ENCODE measurements at places on chromosomes 3 and 15.

DNA sequence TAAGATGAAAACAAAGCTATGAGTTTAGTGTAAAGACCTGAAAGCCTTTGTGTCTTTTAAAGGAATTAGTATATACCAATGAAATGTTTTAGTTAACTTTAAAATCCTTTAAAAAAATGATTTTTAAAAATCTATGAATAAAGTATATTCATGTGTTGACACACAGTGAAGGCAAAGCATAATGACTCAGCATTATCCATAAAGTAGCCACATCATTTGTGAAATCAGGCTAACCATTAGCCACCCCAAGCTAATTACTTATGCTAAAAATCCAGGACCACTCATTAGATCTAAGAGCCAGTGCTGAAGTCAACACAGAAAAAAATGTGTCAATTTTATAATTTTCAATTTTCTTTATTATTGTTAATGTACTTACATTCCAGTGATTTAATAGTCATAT, 310.2 kb downstream of the TBC1D5 start:
- DNase-seq = no peak

DNA sequence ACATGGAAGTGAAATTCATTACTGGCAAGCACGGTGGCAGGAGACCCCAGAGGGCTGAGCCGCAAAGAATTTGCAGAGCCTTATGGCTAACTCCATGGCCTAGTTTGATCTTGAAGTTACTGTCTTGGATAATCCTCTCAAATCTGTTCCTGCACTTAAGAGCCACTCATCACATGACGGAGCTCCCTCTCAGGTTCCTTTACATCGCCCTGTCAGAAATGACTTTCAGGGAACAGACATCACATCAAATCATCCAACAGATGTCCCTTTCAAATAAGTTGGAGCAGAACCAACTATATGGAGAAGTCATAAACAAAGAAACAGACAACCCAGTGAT, 328.8 kb upstream of the THBS1 start:
- no peak for DNase-seq

DNA sequence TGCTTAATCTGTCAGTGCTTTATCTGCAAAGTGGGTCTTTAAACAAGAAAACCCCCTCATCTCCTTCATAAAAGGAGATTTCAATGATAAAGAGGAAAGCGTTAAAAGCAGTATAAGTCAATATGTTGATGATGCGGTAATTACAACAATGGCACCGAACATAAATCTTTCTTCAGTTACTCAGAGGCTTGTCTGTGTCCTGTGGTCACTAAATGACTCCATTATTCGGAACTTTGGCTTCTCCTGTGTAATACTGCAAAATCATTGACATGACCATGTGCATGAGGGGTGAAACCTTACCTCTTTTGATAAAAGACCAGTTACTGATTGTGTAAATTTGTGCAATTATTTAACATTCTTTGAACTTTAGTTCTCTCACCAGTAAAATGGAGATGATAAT, 4.8 kb upstream of the USP3 start:
- DNase-seq = no peak

GRCh38 chr3:66153481-66154443, 67.0 kb upstream of the SLC25A26 start:
- no peak for DNase-seq

DNA sequence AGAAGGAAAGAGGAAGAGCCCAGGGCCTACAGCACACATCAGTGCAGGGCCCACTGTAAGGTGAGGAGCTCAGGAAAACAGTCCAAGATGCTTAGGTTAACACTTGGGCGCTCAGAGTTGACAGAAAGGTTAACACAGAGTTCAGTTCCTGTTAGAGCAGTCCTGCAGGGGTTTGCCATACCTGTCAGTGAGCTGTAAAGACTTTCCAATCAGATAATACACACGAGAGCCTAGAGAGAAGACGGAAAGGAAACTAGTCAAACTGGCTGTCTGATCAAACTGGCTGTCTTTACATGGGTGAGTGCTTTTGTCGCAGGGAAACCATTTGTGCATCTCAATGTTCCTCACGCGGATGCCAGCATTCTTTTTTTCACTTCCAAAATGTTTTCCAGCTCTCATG, 61.4 kb upstream of the ARHGEF26 start:
- no peak for DNase-seq

- peak; percentile 33 for DNase-seq
Measured at GRCh38 chr3:184134746-184135148, 411 bp upstream of the EIF2B5 start.

- no peak for DNase-seq
Measured at GRCh38 chr15:94951538-94951937, 720.2 kb downstream of the MCTP2 start.

- DNase-seq = no peak
Measured at GRCh38 chr15:71042356-71042922, 72.8 kb upstream of the THSD4 start.

- DNase-seq = peak; percentile 71
Measured at GRCh38 chr3:48507256-48508061, 3.5 kb upstream of the SHISA5 start.

- DNase-seq = no peak
Measured at GRCh38 chr15:57565311-57565710, 26.4 kb upstream of the MYZAP start.

DNA sequence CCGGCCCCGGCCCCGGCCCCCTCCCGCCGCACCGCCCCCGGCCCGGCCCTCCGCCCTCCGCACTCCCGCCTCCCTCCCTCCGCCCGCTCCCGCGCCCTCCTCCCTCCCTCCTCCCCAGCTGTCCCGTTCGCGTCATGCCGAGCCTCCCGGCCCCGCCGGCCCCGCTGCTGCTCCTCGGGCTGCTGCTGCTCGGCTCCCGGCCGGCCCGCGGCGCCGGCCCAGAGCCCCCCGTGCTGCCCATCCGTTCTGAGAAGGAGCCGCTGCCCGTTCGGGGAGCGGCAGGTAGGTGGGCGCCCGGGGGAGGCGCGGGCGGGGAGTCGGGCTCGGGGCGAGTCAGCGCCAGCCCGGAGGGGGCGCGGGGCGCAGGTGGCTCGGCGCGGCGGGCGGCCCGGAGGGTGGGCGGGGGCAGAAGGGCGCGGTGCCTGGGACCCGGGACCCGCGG, 352 bp downstream of the CHRD start:
- no peak for DNase-seq

- peak; percentile 99 for DNase-seq
Measured at GRCh38 chr15:78065284-78065872, 12.1 kb downstream of the TBC1D2B start.

DNA sequence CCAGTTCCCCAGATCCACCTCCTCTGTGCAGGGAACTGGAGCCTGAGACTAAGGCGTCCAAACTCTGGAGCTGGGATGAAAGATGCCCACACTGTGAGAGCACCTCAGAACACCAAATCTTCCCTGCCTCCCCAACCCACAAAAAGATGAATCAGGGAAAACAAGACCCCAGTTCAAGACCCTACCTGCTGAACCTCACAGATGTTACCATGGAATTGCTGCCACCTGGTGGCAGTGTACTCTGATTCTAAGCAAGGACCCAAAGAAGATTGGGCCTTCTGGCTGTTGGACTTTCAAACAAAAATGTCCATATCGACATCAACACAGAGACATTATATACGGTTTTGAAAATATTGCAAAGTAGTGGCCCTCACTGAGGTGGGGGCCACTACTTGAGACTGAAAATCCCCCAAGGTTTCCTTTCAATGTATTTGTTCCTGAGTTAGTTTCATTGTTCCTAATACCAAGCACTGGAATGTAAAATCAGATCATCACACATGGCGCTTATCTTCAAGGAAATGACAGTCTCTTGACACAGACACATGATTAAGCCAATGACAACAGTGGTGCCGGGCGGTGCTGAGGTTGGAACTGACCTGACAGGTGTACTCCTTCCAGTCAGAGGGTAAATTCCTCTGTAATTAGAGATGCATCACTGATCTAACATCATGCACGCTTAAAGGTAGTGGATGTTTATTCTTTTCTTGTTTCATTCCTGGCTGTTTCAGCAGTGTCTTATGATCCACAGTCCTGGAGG, 67.6 kb downstream of the SLC6A11 start:
- DNase-seq = no peak

GRCh38 chr15:95556866-95557225, 773.7 kb upstream of the NR2F2 start:
- no peak for DNase-seq

- no peak for DNase-seq
Measured at GRCh38 chr3:79385211-79385610, 382.6 kb downstream of the ROBO1 start.

DNA sequence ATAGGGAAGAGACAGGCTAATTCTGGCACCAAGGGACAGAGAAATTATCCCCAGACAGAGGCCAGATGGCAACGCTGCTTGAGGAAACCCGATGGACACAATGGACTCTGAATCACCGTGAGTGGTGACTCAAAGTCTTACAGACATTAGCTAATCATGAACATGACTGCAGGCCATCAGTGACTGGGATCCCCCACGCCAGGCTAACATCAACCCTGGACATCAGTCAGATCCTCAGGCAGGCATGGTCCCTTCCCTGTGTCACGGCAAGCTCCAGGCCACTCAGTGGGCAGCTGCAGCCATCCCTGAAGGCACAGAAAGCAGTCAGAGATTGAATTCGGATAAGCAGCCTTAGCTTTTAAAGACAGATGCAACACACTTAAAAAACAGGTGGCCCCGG, 23.8 kb upstream of the OXTR start:
- DNase-seq = no peak

- no peak for DNase-seq
Measured at GRCh38 chr3:71515636-71516365, 67.7 kb downstream of the FOXP1 start.

DNA sequence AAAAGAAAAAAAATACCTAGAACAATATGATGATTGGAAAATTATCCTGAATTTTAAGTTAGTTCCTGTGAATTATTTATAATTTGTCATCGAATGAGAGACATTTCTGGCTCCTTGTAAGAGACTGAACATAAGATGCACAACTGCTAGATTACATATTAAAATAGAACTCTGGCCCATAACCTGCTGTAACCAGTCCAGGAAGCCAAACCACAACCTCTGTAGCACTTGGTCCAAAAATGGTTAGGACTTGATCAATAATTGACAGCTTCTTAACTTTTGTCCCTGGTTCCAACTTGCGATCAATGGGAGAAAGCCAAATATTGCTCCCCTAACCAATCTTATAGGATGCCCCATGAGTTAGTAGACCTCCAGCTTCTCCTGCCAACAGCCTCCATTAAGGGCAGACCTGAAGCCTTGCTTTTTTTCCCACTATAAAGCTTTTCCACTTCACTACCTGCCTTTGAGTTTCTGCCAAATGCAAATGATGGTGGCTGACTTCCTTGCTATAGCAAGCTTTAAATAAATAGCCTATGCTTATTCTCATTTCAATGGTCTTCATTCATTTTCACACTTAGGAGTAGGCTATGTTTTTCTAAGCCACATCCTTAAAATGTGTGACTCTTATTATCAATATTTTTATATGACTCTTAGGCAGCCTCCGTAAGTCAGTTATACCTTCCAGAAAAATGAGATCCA, 224.0 kb upstream of the ARHGEF26 start:
- DNase-seq = no peak

DNA sequence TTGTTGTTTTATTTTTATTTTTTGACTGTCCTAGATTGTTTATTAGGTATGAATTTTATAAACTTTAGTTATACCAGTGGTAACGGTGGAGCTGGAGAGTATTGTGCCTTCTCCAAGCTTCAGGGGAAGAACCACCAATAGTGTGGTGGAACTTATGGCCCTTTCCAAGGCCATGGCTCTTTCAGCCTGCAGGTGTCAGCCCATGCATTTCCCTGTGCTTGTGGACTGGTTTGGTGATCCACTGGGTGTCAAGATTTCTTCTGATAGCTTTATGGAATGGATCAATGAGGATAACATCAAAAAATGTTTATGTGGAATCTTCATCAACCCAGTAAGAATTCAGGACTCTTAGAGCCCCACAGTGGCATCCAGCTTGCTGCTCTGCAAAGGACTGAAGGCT, 19.2 kb upstream of the SCAMP5 start:
- DNase-seq = no peak

DNA sequence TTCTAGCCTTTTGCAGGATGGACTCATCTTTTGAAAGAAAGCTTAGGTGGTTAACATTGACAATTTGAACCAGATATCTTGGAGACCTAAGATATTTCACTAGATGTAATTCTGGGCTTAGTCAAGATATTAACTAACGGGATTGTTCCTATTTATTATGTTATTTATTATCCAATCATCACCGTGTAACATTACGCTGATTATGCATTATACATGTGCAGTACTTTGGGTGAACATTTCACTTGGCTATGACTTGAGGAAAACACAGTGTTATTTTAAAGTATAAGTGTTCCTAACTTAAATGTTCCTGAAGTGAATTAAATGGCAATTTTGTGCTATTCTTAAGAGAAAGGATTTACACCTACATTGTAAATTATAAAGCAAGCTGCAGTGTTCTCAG, 574.5 kb upstream of the KCNMB2 start:
- no peak for DNase-seq

- DNase-seq = no peak
Measured at GRCh38 chr3:156332304-156332703, 211.9 kb downstream of the KCNAB1 start.

GRCh38 chr3:143090486-143090885, 29.1 kb upstream of the CHST2 start:
- no peak for DNase-seq

GRCh38 chr3:188624828-188625227, 470.9 kb downstream of the LPP start:
- no peak for DNase-seq

GRCh38 chr3:46871222-46871621, 6.3 kb upstream of the PTH1R start:
- DNase-seq = no peak

- DNase-seq = no peak
Measured at GRCh38 chr3:9314796-9315195, 48.1 kb upstream of the THUMPD3 start.

DNA sequence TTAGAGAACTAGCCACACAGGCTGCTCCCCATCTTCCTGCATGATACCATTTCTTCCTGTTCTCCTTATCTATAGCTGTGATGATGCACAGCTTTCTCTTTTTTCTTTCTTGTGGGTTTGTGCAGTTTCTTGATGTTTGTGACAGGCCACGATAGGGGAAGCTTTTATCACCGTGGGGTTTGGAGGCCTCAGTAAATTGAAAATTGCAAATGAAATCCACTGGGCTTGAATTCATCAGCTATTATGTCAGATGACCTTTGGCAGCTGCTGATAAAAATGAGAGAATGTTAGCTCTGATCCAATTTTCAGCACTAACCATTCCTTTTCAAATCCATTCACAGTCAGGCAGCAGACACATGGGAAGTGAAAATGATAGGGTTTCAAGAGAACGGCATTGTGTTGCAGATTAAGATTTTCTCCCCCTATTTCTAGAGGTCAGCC, 176.9 kb upstream of the SOX2 start:
- DNase-seq = no peak

- DNase-seq = no peak
Measured at GRCh38 chr3:162641317-162641716, 1144.7 kb downstream of the OTOL1 start.

All from MV-4-11 (cell line).